ENCODE measurements at places on chromosomes 11 and 22. TPM values are rescaled to one million over a fixed set of nuclear protein-coding genes. Genes with fewer than 3 reads are reported as not detected.

The HPS4 gene
- 24.7 TPM for polyA plus RNA-seq

- DNase-seq: no peak
These were observed 557 bp downstream of the MOV10L1 start for GRCh38 chr22:50090412-50090714.

DNA sequence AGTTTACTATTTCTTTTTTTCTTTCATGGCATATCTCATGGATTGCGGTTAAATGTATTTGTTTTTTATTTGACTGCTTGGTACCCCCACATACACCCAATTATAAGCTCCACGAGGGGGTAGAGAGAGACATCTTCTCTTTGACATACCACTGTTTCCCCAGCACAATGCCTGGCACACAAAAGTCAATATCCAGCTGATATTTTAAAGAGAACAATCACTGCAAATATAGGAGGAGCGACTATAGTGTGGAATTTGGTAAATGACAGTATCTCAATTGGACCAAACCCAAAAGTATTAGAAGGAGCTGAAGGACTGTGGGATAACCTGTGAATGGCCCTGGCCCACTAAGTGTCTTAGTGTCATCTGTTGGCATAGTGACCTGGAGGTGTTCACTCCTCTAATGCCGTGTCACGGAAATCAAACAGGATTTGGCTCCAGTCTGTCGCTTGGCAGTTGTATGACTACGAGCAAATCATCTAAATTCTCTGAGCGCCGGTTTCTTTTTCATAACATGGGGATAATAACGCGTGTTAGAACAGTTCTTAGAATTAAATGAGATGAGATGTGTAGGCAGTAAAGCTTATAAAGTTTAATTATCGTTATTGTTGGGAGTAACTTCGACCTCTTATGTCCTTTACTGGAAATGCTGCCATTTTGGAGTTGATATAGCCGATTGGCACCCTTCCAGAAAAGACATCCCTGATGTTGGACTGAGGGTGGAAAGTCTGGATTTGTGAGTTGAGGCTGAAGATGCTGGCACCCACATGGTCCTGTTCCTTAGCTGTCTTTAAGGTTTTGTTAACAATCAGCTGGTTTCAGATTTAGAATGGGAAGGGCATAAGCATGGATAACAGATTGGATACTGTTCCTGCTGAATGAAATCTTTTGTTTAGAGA lies 144.5 kb downstream of the DBX1 start:
- DNase-seq: no peak

- peak; percentile 11 for DNase-seq
These were observed 9.0 kb downstream of the OR6M1 start for GRCh38 chr11:123797114-123797513.

DNA sequence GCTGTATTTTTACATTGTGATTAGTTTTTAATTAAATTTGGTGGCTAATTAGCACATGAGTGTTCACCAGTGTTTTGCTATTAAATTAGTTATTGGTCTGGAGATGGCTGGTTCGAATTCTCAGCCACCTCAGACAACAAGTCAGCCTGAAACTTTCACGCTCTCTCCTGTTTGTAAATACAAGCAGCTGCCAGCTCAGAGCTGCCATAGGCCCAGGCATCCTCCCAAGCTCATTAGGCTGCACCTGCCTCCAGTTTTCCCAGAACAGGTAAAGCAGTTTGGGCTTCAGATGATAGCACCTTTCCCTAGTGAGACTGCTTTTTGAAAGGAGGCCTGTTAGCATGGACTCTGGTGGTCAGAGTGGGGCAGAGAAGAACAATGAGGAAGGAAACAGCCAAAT lies 156.8 kb downstream of the NAV2 start:
- DNase-seq: no peak

- peak; percentile 73 for DNase-seq
These were observed 1.4 kb downstream of the GNB1L start for GRCh38 chr22:19853058-19853878.

The F2 gene
- polyA plus RNA-seq: not detected

GRCh38 chr11:126059238-126059781 lies 3.4 kb downstream of the CDON start:
- no peak for DNase-seq

The GRAMD1B gene
- polyA plus RNA-seq: not detected
